ENCODE measurements at places on chromosomes 16 and 17.
A peak's percentile ranks its signal among the peaks of the same experiment; 100 is the strongest.

GRCh38 chr17:73644145-73645049 is at the start of gene SDK2:
Gene SDK2, minus strand, starts transcription at chr17:73644445. Its CDS starts 357 bp downstream, at chr17:73644088.
- no peak for DNase-seq
- H3K4me1 ChIP-seq = peaks cover 45% of the 10 kb centered on the region
- peak within 1 kb of the TSS; percentile 22 for H3K27ac ChIP-seq
- H3K27me3 ChIP-seq = no peaks in the 10 kb centered on the region

- H3K27me3 ChIP-seq = no peaks in the 10 kb centered on the region
- no peaks in the 10 kb centered on the region for H3K4me1 ChIP-seq
- H3K36me3 ChIP-seq = no peaks in the 10 kb centered on the region
- H3K4me3 ChIP-seq = no peak overlapping the region
- DNase-seq = no peak
These were observed 199.0 kb downstream of the MSI2 start for GRCh38 chr17:57455063-57455914.

DNA sequence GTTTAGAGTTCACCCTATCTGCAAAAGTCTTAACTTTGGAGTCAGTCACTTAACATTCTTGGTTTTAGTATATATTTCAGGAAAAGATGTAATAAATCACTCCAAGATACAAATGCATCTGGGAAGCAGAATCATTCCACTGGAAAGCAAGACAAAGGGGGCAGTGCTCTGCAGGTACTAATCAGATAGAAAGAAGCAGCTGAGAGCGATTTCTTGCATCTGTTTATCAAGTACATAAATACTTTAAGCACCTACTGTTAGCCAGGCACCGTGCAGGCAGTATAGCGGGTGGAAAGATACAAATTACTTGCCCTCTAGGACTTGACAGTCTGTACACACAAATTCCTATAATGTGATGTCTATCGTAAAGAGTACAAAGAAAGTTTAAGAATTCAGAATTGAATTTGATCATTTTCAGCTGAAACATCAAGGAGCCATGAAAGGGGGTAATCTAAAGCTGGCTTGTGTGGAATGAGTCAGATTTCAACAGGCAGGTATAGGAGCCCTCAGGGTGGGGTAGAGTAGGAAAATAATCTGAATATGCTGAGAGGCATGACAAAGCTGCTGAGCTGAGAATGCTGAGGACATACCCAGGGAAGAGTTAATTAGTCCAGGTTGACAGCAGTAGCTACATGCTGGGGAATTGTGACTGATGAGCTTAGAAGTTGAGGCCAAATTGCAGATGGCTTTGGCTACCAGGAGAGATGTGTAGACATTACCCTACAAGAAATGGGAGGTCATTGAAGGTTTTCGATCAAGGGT is 110.2 kb downstream of the CA10 start:
- DNase-seq = no peak
- H3K27me3 ChIP-seq = no peaks in the 10 kb centered on the region
- H3K4me1 ChIP-seq = no peaks in the 10 kb centered on the region

- no peak for DNase-seq
- no peak overlapping the region for H3K27ac ChIP-seq
- peaks cover 88% of the 10 kb centered on the region for H3K27me3 ChIP-seq
- H3K36me3 ChIP-seq = no peaks in the 10 kb centered on the region
- H3K4me1 ChIP-seq = peaks cover 13% of the 10 kb centered on the region
These were observed 2.0 kb upstream of the CCDC92B start for GRCh38 chr17:2751491-2751890.

DNA sequence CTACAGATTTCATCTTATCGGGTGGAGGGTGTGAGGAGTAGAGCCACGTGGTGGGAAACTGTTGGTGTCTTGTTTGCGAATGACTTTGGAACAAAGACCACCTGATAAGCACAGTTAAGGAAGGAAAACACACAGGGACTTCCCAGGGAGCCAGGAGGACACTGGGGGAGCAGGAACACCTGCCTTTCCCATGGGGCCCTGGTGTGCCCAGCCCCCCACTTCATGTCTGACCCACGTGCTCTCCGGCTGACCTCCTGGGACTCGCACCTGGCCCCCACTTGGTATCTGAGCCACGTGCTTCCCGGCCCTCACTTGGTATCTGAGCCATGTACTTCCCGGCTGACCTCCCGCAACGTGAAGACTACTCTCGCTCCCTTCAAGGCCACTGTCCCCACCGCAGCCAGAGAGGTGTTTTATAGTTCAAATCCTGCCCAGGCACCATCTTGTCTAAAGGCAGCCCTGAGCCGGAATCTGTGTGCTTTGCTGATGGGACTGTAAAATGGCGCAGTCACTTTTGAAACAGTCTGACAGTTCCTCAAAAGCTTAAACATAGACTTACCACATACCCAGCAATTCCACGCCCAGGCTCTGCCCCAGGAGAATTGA is 5.4 kb upstream of the CSNK1D start:
- no peak overlapping the region for H3K27ac ChIP-seq
- H3K27me3 ChIP-seq = peaks cover 18% of the 10 kb centered on the region
- no peak overlapping the region for H3K4me3 ChIP-seq

DNA sequence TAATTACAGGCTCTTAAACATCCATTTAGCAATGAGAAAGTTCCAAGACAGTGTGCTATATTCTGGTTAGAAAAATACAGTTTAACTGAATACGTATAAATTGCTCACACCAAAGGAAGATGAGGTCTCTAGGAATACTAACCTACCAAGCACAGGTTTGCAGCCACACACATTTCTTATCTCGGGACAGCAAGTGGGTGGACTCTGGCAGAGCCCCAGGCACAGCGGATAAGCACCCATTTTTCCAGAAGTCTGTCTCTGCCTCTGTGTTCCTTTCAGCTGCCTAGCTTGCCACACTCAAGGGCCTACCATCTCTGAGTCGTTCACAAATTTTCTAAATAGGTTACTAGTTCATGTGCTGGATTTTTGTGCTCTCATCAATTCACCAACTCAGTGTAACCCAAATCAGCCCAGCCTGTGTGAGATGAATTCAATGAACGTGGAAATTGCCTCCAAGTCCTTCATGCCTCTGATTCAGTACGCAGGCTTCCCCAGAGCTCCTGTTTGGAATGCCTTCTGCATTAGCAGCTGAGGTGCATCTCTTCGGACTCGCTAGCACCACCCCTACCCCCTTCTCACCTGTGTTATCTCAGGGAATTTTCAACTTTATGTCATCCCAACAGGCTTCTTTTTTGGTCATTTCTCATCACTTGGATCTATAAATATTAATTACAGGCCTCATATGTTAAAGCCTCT is 581.0 kb upstream of the CDH11 start:
- H3K4me1 ChIP-seq = no peaks in the 10 kb centered on the region
- no peak overlapping the region for H3K4me3 ChIP-seq
- DNase-seq = no peak
- H3K36me3 ChIP-seq = no peaks in the 10 kb centered on the region

DNA sequence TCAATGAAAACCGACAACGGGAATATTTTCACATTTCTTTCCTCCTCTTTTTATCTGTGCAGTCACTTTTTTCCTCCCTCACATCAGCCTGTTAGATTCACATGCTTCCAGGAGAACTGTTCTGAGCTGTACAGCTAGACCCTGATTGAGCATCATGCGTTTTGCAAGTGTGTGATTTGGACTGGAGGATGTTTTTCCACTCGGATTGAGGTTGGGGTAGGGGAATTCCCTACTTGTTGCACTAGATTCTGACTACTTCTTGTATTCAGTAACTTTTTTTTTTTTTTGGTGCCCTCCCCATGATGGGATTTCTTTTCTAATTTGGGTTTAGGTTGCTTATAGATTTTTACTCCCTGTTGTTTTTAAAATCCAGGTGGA is 4.8 kb downstream of the MSI2 start:
- H3K27me3 ChIP-seq = no peaks in the 10 kb centered on the region
- no peak overlapping the region for H3K27ac ChIP-seq
- no peak for DNase-seq
- H3K36me3 ChIP-seq = peaks cover 9% of the 10 kb centered on the region
- no peak overlapping the region for H3K4me3 ChIP-seq

GRCh38 chr17:69810326-69810965 is 264.6 kb upstream of the KCNJ16 start:
- H3K27ac ChIP-seq = no peak overlapping the region
- no peaks in the 10 kb centered on the region for H3K4me1 ChIP-seq
- H3K4me3 ChIP-seq = no peak overlapping the region
- H3K36me3 ChIP-seq = no peaks in the 10 kb centered on the region

Measured in tibial artery (tissue), 4 donors.